CD4-positive, alpha-beta T cell (primary cell): ENCODE measurements at places on chromosomes 4 and X. TPM values are rescaled to one million over a fixed set of nuclear protein-coding genes. Genes with fewer than 3 reads are reported as not detected.
A peak's percentile ranks its signal among the peaks of the same experiment; 100 is the strongest.

GRCh38 chr4:108432418-108432817, 188.0 kb upstream of the RPL34 start:
- DNase-seq = no peak

DNA sequence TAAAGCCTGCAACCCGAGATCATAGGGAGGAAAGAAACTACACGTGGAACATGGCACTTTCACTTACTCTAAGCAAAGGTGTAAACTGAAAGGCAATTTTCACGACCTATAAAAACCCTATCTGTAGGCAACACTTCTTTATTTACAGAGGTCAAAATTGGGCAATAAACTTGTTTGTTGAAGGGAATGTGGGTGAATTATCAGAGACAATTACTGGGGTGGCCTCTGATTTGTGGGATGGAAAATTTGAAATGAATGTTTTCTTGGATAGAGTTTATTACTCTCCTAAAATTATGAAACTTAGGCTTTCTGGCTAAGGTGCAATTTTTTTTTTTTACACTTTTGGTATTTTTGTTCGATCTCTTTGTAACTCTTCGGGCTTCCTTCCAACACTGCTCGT, 734.1 kb upstream of the TENM3 start:
- no peak for DNase-seq

- DNase-seq = no peak
These were observed at the start of gene SRPK3 for GRCh38 chrX:153780678-153781427. TSS of gene SRPK3 (plus strand) at chrX:153781041. CDS start at chrX:153781087, 46 bp downstream.

GRCh38 chrX:47226071-47226470, 6.7 kb upstream of the USP11 start:
- DNase-seq = no peak

- peak; percentile 12 for DNase-seq
These were observed 105.6 kb downstream of the HNRNPD start for GRCh38 chr4:82268050-82268825.

GRCh38 chr4:176291748-176292147, 22.7 kb upstream of the ASB5 start:
- DNase-seq = no peak

DNA sequence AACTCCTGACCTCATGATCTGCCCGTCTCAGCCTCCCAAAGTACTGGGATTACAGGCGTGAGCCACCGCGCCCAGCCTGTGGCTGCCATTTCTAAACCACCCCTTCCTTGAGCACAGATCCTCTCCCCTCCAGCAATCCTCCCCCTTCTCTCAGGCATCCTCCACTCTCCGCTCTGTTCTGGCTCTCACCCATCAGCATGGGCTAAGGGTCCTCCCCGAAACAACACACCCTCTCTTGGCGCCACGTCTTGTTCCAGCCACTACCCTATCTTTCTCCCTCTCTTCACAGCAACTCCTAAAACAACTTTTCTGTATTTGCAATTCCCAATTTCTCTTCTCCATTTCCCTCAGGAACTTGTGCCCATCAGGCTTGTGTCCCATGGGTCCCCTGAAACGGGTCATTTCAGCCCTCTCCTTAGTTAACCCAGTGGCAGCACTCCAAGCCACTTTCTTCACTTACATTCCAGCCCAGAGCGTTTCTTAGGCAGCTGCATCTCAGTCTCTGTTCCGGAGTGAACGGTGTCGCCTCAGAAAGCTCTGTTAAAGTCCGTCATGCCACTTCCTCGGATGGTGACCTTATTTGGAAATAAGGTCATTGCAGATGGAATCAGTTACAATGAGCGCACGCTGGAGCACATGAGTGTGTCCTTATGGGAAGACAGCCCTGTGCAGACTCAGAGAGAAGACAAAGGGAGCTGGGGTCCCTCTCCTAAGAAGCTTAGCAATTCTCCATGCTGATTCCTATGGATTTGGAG, 28.3 kb upstream of the CLDN24 start:
- no peak for DNase-seq

DNA sequence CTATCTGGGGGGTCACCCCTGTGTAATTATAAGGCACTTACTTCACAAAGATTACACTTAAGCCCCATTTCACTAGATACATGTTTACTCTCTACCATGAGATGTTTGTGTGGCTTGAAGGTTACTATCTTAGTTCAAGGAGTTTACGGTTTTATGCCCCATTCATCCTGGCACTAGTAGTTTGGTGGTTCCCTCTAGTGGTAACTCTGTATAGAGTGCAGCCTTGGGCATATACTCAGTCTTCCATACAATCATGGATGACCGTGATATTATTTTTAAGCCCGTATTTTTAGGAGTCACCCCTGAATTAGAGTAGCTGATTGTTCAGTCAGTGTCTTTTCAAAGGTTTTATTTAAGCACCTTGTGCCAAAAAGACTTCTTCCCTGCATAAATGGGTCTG, 109.9 kb upstream of the FAM47C start:
- no peak for DNase-seq

GRCh38 chrX:4243759-4244158, 530.3 kb upstream of the PRKX start:
- DNase-seq = no peak

- no peak for DNase-seq
These were observed 104.8 kb downstream of the ANK2 start for GRCh38 chr4:113154281-113154680.

DNA sequence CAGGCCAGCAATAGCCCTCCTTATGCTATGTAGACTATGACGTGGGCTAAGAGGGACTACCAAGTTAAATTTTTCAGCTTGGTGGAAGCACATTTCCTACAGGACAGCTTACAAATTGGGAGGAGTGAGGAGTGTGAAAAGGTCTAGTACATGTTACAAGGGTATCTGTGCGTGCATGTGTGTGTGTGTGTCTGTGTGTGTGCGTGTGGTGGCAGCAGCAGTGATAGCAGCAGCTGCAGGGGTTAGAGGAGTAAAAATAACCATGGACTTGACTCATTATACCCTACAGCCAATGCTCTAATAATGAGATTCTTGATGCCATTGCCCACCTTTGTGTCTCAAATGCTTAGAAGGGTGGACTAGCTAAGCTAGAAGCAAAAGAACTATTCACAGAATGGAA, 88.6 kb downstream of the SLC9A7 start:
- DNase-seq = no peak

DNA sequence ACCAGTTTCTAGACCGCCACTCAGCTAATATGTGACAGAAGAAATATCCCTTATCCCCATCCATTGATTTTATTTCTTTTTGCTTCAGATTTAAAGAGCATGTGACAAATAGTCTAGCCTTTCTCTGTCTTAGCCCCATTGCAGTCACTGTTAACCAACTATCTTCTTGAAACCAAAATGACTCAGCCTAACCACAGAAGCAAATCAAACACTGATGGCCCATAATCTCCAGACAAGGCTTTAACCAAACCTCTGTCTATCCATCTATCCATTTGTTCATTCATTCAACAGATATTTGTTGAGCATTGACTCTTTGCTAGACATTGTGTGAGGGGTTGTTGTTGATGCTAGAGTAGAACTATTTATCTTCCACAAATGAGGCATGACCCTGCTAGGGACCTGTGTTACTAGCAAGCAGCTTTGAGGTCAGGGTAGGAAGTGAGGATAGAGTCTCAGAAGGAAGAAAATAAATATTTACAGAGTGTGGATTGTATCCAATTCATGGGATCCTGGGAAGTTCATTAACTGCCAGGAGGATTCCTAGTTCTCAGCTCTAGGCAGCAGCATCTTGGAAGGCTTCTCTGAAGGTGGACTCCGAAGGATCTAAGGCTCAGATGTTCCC, 22.5 kb downstream of the HNRNPH2 start:
- no peak for DNase-seq

DNA sequence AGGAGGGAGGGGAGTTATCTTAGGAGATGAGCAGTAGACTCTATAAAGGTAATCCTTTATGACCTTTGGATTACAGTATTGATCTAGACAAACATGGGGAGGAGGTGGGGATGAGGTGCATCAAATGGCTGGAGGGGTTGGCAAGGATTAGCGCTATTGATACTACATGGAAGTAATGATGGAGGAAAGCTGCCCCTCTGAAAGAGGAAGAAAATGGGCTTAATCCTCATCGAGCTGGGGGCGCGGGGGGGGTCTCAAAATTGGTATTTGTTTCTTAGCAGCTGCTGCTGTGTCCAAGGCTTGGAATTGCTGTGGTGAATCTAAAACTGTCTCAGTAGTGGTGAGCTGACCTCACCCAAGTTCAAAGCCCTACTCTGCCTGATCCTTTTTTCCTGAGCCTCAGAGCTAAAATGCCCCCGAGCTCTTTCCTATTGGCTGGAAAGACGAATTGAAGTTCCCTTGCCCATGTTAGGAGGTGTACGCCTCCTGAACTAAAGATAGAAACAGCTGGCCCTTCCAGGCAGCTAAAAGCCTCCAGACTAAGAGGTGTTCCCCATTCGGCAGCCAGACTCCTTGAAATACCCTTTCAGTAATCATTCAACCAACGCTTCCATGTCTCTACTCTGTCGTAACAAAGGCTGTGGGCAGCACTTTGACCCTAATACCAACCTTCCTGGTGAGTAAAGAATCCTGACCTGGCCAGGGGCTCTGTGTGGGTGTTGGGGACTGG, at the start of gene ITGB1BP2:
Gene ITGB1BP2 (plus strand): TSS at position 556 of the 730 bp plus-strand sequence. CDS start 57 bp downstream, at position 613.
- no peak for DNase-seq

DNA sequence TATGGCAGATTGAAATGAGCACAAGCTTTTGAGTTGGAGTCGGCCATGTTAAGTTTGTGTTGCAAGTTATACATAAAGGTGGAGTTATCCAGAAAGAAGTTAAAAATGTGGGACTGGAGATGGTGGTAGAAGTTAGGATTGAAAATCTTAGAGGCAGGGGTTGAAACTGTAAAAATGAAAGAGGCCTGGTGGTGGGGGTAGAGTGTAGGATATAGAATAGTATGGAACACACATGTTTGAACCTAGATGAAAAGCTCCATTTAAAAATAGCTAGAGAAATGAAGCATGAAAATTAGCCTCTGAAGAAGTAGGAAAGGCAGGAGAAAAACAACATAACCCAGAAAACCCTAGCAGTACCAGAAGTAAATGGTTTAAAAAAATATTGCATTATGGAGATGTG, 131.8 kb upstream of the ENPEP start:
- DNase-seq = no peak

DNA sequence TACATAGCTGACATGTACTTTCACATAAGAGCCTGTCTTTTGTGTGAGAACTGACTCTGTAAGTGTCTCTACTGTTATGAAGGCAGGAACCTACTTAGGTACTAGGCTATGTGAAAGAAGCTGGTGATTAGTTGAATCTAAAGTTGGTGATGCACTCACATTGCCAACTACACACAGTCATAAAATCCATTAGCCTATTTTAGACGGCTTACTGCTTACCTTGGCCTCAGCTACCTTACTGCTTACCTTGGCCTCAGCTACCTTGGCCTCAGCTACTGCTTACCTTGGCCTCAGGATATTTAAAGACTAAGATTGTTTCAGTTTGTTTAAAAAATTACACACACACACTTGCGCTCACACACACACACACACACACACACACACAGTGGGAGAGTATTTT, 549.7 kb downstream of the IL1RAPL1 start:
- no peak for DNase-seq

GRCh38 chr4:41963105-41963504, 18.5 kb upstream of the DCAF4L1 start:
- no peak for DNase-seq

GRCh38 chr4:111689214-111689613, 456.0 kb upstream of the FAM241A start:
- DNase-seq = no peak

- DNase-seq = no peak
These were observed 109.6 kb downstream of the NHSL2 start for GRCh38 chrX:72020204-72020603.

MGAT4D gene
- total RNA-seq = not detected

CPLX1 gene
- 1.5 TPM for total RNA-seq

IL21 gene
- total RNA-seq = 0.14 TPM

PCSK1N gene
- total RNA-seq = 3.5 TPM

FAM53A gene
- total RNA-seq = 2.4 TPM

SH2D1A gene
- total RNA-seq = 39.6 TPM

PTTG2 gene
- 1.3 TPM for total RNA-seq

SLC49A3 gene
- 0.22 TPM for total RNA-seq
